ENCODE measurements at places on chromosomes 4 and X. TPM values are rescaled to one million over a fixed set of nuclear protein-coding genes. Genes with fewer than 3 reads are reported as not detected.

- no peak for DNase-seq
These were observed 114.2 kb upstream of the MAP3K15 start for GRCh38 chrX:19629541-19629940.

GRCh38 chr4:140237616-140238350 lies 83.8 kb upstream of the MAML3 start:
- DNase-seq = no peak

DNA sequence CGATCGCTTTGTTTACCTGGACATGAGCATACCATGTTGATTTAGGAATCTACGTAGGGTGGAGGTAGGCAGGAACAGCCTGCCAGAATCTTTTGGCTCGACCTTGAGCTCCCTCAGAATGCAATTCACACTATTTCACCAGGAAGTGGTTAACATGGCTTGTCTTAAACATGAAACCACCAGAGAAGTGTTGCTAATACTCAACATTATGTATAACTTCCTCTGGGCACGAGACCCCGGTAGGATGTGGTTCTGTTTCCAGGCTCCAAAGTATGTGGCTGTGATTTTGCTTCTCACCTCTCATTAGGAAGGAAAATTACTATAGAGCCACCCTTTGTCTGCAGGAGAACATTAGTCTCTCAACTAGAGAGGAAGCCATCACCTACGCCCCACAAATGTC lies 59.0 kb upstream of the VCX3B start:
- DNase-seq = no peak

GRCh38 chrX:152932598-152933175 lies 34.8 kb downstream of the ZNF185 start:
- DNase-seq = no peak

ODAPH gene
- not detected for polyA plus RNA-seq

GRCh38 chr4:175691791-175692190 lies 120.3 kb downstream of the GPM6A start:
- DNase-seq = no peak

PAGE5 gene
- polyA plus RNA-seq = 0.50 TPM

DNA sequence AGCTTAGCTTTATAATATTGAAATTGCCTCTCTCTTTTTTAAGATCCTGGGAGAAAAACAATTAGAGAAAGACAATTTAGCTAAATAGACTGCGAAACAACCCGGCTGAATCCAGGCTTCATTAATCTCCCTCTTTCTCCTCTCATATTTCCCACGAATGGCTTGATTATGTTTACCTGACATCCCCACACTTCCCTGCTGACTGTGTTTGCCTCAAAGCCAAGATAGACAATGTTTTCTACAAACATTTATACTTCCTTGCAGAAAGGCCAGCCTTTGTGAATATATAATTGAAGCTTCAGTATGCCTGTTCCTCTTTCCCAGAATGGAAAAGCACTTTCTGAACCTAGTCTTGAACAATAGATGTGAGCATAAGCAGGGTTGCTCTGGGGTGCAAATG lies 566.8 kb downstream of the PDHA2 start:
- DNase-seq = no peak

LRRC66 gene
- not detected for polyA plus RNA-seq

DNA sequence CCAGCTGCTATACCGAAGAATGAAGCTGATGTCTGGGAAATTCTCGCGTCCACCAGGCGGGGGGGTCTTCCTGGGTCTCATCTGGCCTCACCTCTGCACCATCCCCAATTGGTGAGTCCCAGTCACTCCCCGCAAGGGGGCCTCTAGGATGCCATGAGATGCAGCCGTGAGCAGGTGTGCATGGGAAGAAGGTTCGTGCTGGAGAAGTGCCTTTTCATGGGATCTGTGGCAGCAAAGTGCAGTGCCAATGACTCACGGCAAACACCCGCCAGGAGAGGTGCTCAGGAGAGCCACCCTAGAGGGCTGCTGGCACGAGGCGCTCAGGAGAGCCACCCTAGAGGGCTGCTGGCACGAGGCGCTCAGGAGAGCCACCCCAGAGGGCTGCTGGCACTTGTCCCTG lies 55.1 kb downstream of the CPZ start:
- no peak for DNase-seq

GRCh38 chr4:78138252-78138651 lies 81.1 kb downstream of the FRAS1 start:
- DNase-seq = no peak

PGRMC2 gene
- 23.7 TPM for polyA plus RNA-seq

PDE5A gene
- 0.56 TPM for polyA plus RNA-seq

DNA sequence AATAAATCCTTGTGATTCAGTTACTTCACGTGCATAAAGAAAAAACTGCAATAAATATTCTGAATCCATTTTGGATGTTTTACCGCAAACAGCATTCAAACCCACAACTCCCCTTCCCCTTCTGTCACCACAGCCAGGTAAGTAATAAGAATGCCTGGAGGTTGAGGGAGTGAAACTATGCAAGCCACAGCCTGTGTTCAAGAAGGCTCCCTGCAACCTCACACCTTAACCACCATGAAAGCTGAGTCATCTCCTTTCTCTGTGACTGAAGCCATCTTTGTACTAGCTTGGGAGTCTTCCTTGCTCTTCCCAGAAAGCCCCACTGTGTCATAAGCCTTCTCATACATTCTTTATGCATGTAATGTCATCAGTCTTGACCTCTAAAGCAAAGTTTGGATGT lies 297.0 kb upstream of the PUDP start:
- no peak for DNase-seq

RNF175 gene
- polyA plus RNA-seq = 14.0 TPM

AR gene
- not detected for polyA plus RNA-seq

GRCh38 chr4:47551682-47552081 lies 66.6 kb downstream of the ATP10D start:
- no peak for DNase-seq

GRCh38 chr4:175091649-175092048 lies 173.5 kb downstream of the ADAM29 start:
- no peak for DNase-seq

DNA sequence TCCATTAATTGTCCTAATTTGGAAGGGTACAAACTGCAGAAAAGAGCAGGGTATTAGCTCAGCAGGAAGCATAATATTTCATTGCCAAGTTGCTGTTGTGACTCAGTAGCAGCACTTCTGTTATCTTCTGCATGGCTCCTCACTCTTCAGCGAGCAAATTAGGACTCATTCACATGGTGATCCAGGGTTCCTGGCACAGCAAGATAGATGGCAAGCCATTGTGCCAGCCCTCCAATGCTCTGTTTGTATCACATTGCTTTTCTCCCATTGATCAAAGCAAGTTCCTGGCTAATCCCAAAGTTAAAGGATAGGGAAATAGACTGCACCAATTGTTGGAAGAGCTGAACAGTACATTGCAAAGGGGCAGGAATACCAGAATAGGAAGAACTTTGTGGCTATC lies 382.5 kb upstream of the ATOH1 start:
- no peak for DNase-seq

DNA sequence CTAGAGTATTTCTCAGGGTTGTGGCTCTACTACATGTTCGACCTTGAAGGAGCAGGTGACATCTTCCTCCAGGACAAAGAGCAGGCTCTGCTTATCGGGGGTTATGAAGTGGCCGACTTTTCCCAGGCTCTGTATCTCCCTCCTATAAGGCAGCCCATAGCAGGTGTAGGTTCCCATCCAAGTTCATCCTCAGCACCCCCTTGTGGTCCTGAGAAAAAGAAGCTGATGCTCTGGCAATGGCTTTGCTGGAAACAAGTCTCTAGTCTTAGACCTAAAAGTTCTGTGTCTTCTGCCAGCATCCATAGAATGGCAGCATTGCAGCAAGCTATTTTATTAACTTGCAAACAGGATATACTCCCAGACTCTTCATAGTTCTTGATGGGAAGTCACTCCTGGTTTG lies 836.6 kb upstream of the PRKX start:
- no peak for DNase-seq

GRCh38 chr4:37973441-37973840 lies 13.2 kb downstream of the PTTG2 start:
- no peak for DNase-seq

- DNase-seq = no peak
These were observed 7.6 kb upstream of the XPNPEP2 start for GRCh38 chrX:129731228-129731627.

RPL39 gene
- polyA plus RNA-seq = 4,923 TPM

PDE6B gene
- polyA plus RNA-seq = 21.9 TPM

PPEF2 gene
- polyA plus RNA-seq = not detected

GRCh38 chrX:153460826-153461225 lies 9.6 kb downstream of the HAUS7 start:
- DNase-seq = peak; percentile 37

NPY1R gene
- not detected for polyA plus RNA-seq

GRCh38 chr4:102493257-102493656 lies 7.9 kb upstream of the NFKB1 start:
- no peak for DNase-seq

DNA sequence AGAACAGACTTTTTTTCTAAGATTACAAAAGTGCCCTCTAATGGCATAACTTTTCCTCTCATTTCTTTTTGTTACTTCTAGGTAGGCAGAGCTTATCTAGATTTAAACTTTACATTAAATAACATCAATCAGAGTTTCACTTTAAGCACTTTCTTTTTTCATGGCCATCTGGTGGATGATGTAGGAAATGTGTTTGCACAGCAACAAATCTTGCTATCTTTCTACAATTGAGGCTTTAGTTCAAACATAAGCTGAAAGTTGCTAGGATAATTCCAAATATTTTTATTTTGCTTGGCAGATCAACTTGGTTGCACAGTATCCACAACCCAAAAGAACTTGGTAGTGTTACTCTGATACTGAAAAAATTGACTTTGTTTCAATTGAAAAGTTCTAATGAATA lies 22.0 kb downstream of the NDNF start:
- peak; percentile 11 for DNase-seq

DNA sequence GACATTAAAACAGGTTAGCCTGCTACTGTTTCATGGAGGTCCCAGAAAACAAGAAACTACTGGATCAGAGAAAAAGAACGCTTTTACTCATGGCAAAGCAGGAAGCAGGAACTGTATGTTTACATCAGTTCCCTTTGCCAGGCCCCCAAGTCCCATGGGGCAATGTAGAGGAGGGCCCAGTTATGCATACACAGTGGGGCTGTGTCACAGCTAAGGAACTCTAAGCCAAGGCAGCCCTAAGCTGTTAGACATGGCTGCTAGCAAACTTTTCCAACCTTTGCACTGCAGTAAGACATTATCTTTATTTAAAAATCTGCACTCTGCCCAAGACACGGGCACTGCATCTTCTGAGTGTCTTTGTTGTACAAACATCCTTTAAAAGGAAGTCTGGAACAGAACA lies 975.8 kb downstream of the C4orf33 start:
- no peak for DNase-seq

EGFL6 gene
- polyA plus RNA-seq = not detected

- DNase-seq = no peak
These were observed 6.3 kb upstream of the FAM200B start for GRCh38 chr4:15675356-15675755.

DNA sequence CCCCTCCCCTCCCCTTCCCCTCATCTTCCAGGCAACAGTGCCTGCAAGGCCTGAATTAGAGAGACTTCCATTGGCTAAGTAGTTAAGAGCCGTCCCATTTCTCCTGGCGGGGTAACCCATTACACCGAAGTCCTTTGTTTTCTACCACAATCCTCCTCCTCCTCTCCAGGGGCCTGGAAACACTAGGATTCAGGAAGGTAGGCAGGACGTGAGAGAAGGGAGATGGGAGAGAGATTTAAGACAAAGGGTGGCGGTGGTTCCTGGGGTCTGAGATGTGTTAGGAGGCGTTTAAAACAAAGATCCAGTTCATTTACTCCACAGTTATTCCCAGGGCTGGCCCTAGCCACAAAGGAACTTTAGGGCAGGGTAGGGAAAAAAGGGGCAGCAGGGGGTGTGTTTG lies 28.0 kb downstream of the NYX start:
- DNase-seq = no peak

DNA sequence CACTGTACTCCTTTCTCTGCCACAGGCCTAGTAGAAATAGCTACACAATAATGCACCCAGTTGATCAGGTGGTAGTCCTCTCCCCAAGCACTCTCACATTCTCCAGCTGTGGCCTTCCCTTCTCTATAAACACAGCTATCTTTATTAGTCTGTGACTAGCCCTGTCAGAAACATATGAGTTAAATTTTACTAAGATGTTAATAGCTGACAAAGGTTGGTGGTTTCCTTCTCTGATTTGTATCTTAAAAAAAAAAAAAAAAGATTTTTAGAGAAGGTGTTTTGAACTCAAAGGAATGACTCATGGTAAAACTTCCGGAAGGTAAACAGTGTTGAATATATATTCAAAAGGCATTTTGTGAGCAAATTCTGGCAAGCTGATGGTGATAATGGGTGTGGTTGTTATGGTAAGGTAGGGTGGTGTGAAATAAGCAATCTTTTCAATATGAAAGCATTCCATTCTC lies 327.4 kb downstream of the PPP3CA start:
- peak; percentile 29 for DNase-seq

DNA sequence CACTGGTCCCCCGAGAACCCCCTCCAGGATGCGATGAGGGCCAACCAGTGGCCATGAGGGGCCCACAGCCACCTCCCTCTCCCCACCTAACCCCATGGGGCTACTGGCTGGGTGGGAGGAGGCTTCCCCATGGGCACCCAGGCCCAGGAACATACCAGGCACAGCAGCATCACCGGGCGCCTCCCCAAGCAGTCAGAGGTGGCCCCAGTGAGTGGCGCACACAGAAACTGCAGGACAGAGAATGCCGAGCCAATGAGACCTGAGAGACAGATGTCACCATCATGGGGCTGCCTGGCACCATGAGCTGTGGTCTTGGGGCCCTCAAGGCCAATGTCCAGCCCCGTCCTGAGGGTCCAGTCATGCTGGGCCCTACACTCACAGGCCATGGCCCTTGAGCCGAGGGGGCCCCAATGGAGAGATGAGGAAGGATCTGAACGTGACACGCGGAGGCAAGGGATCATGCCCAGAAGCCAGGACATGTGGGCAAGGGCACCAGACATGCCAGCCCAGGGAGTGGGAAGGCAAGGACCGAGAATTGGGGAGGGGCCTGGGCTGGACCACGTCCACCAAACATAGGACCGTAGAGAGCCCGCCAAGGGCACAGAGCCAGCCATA lies 30.1 kb downstream of the NOP14 start:
- DNase-seq = no peak

GRCh38 chr4:4248885-4249203 lies 821 bp upstream of the TMEM128 start:
- no peak for DNase-seq
